Natural killer cell treated with Interleukin-12 subunit alpha and Interleukin-12 subunit beta and Interleukin-15 and Interleukin-18, amount 100 ng/mL, for 72 hours (primary cell): ENCODE measurements at places on chromosomes 12 and 14. TPM values are rescaled to one million over a fixed set of nuclear protein-coding genes. Genes with fewer than 3 reads are reported as not detected.

DNA sequence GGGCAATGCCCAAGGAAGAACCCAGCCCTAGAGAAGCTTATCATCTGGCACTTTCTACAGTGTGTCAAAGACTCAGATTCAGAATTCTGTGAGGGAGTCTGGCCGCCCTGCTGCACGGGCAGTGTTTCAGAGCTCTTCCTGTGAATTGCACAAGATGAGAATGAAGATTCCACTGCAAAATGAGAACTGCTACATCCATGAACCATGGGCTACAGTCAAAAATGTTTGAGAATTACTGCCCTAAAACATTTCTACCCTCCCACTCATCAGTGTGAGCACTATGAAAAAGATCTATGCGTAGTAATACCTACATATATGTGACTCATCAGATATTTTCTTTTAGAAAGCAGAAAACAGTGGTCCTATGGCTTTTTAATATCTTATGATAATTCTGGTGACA, 104.0 kb downstream of the STAB2 start:
- DNase-seq, result no peak

TPPP2 gene
- not detected for total RNA-seq

DNA sequence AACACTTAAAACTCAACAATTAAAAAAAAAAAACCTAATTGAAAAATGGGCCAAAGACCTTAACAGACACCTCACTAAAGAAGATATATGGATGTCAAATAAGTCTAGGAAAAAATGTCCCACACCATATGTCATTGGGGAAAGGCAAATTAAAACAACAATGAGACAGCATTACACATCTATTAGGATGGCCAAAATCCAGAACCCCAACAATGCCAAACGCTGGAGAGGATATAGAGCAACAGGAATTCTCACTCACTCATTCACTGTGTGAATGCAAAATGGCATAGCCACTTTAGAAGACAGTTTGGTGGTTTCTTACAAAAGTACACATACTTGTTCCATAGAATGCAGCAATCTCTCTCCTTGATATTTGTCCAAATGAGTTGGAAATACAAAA, 173.7 kb downstream of the SLC25A21 start:
- no peak for DNase-seq

- DNase-seq, result no peak
These were observed 14.6 kb downstream of the GNS start for GRCh38 chr12:64744422-64745258.

GRCh38 chr12:5364036-5364770, 67.7 kb upstream of the NTF3 start:
- no peak for DNase-seq

GRCh38 chr14:58763210-58763609, 125.4 kb downstream of the DACT1 start:
- no peak for DNase-seq

CD163L1 gene
- total RNA-seq, result not detected

- no peak for DNase-seq
These were observed 79.5 kb downstream of the ETV6 start for GRCh38 chr12:11729008-11729407.

DNA sequence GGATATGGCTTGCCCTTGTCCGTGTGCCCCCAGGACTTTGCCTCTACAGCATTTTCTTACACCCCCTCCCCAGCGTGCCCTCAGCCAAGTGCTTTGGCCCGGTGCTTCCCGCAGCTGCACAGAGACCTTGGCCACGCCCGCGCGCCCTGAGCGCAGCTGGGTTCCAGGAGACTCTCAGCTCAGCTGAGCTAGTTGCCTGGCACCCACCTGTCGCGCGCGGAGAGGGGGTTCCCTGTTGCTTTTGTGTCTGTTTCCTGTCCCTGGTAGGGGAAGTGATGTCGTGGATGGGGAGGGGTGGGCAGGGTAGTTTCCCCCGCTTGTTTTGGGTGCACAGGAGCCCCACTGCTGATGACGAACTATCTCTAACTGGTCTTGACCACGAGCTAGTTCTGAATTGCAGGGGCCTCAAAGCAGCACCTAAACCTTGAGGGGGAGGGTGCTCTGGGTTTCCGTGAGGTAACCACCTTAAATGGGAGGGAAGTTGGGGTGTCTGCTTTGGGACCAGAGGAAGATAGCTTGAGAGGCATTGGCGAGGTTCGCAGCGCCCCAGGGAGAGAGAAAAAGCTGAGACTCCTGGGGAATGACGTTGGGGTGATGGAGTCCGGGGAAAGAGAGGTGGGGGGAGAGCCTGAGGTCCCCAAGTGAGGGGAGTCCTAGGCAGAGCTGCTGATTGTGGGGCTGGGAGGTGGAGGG, 1.5 kb downstream of the DIO3 start:
- DNase-seq, result peak; percentile 51

DNA sequence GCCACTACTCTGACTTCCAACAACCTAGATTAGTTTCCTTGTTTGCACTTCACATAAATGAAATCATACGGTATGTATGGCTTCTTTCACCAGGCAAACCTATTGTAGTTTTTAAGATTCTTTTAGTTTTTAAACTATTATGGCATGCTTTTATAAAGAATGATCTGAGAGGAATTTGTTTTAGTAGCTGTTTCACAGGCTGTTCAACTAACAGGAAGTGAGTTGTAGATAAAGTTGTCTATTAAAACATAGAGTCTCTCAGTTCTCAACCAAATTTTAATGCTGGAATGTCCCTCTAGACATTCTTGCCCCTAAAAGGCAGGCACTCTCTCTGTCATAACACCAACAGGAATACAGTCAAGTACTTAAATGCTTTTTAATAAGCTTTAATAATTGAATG, 102.7 kb upstream of the DACT1 start:
- DNase-seq, result no peak

DNA sequence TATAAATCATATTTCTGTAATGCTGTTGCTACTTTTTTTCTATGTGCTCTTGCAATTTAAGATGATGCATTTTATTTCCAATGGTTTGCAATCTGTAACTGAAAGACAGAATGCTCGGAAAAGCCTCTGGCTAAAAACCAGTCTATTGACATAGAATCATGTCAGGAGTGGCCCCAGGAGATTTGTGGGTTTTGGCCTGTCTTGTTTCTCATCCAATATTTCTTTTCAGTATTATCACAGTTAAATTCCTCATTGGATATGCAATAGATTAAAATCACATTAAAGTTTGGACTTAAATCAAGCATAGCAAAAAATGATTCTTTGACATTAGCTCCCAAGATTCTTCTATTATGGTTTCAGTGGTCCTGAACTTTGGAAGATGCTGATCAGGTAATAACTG, 19.1 kb upstream of the SLC38A2 start:
- no peak for DNase-seq

DNA sequence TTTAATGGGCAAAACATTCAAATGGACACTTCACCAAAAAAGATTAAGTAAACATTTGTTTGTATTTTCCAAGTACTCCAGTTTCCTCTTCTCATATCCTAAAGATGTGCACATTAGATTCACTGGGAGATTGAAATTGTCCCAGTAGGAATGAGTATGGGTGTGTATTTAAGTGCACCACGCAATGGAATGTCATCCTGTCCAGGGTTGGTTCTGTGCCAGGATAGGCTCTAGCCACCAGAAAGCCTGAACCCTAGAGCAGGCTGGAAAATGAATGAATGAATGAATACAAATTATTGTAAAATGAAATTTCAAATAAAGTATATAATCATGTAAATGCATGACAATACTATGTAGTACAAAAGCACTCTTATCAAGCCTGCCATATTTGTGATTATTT, 14.0 kb downstream of the CEP83 start:
- no peak for DNase-seq

DNA sequence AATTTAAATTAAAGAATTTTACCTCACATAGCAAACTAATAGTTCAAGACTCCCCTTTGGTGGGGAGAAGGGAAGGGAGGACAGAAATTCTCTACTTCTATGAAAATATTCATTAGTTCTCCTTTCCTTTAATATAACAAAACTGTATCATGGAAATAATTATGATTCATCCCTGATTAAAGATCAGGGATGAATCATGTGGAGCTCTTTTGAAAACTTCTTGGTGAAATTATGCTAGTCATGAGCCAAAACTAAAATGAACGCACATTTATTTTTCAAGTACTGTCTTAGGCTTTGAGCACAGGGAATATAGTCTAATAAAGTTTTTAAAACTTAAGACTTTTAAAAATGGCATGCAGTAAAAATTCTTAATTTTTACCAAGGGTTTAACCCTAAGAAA, 17.1 kb downstream of the TMBIM4 start:
- no peak for DNase-seq

GRCh38 chr14:80678436-80678835, 263.1 kb downstream of the CEP128 start:
- DNase-seq, result no peak

- no peak for DNase-seq
These were observed 70.7 kb upstream of the TRHDE start for GRCh38 chr12:72201457-72201856.

GRCh38 chr14:61128382-61129167, 147.5 kb downstream of the SLC38A6 start:
- DNase-seq, result no peak

DNA sequence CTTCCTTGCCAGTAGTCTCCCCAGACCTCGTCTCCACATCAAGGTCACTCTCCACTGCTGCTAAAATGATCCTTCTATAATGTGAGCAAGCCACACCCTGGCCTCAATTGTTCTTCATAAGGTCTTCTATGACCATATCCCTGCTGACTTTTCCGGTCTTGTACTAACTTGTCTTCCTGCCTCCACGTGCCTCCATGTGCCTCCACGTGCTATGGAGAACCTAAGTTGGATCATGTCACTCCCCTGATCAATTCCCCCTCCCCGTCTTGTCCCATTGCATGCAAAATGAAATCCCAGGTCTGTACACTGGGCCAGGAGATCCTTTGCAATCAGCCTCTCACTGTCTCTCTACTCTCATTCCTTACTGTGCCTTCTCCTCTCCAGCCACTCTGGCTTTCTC, 110.6 kb downstream of the TTC8 start:
- no peak for DNase-seq

- no peak for DNase-seq
These were observed 104.7 kb upstream of the RTL1 start for GRCh38 chr14:101008196-101008595.

GRCh38 chr12:25819691-25820090, 138.8 kb upstream of the RASSF8 start:
- DNase-seq, result no peak

- no peak for DNase-seq
These were observed 51.2 kb downstream of the TESC start for GRCh38 chr12:117047810-117048584.

DNA sequence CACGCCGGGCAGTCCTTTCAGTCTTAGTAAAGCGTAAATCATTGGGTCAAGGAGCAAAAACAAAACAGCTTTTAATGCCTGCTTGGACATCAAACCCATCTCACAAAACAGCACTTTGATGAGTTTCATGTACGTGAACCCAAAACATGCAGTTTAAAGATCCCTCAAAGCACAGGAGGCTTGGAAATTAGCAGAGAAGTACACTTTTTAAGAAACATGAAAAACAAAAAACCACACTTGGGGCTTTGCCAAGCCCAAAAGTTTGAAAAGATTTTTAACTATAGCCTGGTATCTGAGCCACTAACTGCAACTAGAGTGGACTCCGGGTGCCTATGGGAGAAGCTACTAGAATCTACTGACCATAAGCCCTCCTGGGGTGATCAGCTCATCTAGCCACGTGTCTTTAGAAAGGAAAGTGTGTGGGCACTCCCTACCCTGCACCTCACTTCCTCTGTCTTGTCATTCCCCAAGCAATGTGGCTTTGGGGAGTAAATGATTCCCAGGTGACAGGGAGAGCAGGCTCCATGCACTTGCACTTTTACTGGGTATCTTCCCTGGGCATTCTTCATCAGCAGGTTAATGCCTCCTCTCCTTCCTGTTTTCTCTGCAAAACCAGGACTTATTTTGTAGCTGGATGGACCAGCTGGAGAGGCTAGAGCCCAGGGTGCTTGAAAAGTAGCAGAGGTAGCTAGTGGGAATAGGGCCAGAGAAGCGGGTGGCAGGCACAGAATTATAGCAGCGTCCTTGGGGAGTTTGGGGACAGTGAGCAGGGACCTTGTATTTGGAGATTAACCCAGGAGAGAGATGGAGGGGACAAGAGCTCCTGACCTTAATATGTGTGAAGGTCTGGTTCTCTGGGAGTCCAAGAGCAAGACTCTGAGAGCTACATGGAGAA, 339.3 kb downstream of the BCL11B start:
- no peak for DNase-seq

- DNase-seq, result no peak
These were observed 58.2 kb upstream of the STRN3 start for GRCh38 chr14:31084385-31084784.

DNA sequence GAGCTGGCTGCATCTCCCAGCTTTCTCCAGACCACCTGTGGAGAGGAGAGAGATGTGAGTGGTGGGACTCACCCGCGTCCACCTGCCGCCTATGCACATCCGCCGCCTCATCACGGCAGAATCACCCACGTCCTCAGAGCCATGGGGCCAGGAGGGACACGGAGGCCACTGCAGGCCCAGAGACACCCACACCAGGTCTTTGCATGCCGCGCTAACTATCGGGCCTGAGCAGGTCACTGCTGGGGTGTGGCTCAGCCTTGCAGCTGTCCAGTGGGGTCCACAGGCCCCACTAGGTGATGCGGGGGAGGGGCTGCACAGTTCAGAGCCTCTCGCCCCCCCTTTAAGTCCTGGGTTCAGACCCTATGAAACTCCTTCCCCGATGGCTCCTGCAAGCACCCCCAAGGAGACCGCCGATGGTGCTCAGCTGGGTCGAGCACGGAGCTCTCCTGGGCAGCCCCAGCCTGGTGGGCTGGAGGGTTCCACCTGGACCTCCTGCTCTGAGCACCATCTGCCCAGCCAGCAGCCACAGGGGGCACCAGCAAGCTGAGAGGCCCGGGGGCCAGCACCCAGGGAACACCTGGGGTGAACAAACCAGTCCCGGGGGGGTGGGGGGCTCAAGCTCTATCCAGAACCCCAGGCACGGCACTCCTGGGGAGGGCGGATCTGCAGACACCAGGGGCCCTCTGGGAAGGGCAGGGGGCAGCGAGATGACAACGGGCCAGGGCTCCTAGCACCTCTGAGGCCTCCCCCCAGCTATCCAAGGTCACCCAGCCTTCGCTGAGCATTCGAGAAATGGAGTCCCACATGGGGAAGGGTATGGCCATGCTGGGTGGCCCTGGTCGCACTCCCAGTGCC, 34.3 kb downstream of the CCNK start:
- peak; percentile 58 for DNase-seq

GRCh38 chr14:51552275-51552674, 99.4 kb upstream of the FRMD6 start:
- no peak for DNase-seq

C12orf54 gene
- not detected for total RNA-seq

RNF212B gene
- not detected for total RNA-seq

GRCh38 chr14:103872481-103873113, 25.2 kb upstream of the PPP1R13B start:
- DNase-seq, result no peak

DNAJC22 gene
- not detected for total RNA-seq
